IPS-NIHi11 (cell line): ENCODE measurements at places on chromosomes 3 and 15.

GRCh38 chr3:110774496-110775265 lies 296.9 kb upstream of the NECTIN3 start:
- DNase-seq: no peak

DNA sequence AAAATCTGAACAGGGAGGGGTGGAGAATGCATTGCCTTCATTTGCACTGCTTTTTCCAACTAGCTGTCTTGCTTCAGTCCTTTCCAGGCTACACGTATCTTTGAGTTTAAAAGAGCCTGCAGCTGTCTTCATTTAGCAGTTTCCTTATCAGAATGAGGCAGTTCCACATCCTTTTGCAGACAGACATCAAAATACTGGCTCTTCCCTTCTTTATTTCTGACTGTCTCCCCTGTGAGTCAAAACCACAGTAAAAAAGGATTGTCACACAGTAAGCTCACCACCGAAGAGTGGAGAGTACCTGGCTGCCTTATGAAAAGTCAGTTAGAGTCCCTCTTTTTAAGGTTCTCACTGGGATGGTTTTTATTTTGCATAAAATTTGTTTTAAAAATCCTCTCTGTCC lies 205.5 kb upstream of the CD96 start:
- no peak for DNase-seq

DNA sequence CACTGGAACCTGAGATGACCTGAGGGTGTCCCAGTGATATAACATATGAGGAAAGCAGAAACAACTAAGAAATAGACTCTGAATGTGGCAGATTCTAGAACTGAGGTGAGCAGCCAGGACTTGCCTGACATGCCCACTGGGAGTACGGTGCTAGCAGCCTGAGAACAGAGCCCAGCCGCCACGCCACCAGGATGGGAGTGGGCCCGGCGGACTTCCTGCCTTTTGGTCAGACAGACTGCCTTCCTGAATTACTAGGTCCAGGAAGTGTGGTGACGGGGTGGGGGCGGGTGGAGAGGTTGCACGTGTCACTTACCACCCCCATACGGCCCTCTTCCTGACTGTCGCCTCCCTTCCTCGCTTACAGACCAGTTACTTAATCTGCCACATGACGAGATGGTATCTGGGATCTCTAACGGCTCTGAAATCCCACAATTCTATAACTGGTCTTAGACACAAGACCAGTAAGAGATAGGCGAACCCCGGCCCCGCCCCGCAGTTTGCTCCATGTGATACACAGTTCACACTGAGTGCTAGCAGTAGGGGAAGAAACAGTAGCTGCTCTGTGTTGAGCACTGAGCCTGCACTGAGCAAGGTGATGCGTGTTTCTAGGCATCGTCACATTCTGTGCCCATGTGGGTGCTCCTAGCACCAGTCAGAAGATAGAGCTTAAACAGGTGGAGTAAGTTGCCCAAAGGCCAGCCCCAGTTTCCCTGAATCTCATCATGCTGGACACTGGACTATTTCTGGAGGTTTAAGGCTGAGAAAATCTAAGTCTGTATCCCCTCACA lies 95.7 kb downstream of the CPN2 start:
- DNase-seq: no peak

GRCh38 chr3:127886956-127887231 lies 28.1 kb upstream of the KBTBD12 start:
- DNase-seq: no peak

DNA sequence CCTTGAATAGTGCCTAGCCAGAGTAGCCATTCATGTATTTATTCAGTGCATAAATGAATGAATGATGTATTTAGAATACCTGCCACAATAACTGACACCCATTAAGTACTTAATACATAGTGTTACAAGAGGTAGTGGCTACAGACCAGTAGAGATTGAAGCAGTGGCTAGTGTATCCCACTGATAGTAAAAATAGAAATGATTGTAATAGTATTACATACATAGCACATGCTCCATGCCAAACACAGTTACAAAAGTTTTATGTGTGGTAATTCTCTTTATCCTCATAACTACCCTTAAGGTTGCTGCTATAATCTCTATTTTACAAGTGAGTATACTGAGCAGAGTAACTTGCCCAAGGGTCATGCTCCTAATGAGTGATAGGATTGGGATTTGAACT lies 30.3 kb upstream of the SCAANT1 start:
- DNase-seq: no peak

- no peak for DNase-seq
Measured at GRCh38 chr3:46097691-46098241, 70.5 kb upstream of the XCR1 start.

DNA sequence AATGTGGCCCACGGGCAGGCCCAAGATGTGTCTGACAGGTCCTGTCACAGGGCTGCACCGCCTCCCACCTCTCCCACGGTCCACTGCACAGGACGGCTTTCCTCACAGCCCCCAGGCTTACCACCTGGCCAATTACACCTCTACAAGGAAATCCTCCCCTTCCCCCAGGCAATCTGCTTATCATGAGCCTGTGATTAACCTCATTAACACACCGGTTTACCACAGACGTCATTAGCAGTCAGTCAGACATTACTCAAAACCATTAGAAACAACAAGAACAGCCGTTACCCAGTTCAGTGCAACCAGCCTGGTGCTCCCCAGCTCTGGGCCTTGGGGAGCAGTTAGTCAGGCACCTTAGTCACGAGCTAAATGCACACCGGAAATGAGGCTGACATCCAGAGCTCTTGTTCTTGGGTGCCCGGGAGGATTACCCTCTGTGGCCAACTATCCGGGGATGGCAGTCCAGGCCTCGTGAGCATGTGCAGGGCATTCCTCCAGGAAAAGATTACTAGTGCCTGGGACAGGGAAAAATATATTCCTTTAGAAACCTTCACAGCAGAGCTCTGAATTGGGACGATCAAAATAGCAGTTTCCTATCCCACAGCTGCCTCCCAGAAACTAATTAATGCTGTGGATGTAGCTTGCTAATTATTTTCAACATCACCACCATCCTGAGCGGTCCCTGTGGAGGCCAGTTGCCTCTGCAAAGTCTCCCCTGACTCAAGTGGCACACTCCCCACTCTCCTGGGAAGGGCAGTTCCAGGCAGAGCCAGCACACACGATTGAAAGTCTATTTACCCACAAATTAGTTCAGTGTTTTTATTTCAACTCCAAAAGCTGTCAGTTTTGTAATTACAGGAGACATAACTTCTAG lies 117.4 kb upstream of the ZBED2 start:
- DNase-seq: no peak

DNA sequence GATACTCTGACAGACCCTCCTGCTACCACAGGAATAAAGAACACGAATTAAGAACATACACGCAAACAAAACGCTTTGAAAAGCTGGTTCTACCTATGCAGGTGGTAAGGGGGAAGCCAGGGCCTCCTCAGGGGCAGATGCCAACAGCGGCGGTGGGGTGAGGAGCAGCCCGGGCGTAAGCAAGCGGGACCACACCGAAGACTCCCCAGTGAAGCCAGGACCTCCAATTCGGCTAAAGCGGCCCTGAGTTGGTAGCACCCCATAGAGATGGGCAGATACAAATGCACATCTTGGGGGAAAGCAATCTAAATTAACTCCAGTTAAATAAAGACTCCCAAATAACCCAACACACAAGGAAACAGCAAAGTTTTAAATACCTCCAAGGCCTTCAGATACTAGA lies 32.4 kb downstream of the NIPA2 start:
- no peak for DNase-seq

DNA sequence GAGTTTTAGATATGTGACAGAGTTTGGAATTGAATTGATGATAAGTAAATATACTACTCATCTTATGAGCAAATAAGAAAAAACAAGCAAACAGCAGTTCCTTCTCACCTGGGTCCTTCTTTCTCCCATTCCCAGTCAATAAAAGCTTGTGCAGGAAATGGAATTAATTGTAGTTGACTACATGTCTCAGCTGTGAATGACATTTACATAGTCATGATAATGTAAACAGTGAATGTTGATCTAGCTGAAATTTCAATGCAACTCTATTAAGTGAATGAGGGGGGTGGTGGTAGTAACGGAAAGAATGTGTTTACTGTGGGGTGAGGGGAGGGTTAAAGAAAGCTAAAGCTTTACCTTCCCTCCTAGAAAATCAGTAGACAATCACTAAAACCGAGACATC lies 76.2 kb downstream of the NFKBIZ start:
- DNase-seq: no peak
